Lower leg skin (tissue), 4 donors: ENCODE measurements at places on chromosomes 12 and 14. TPM values are rescaled to one million over a fixed set of nuclear protein-coding genes. Genes with fewer than 3 reads are reported as not detected.

GRCh38 chr12:96401076-96401871 is 1.0 kb upstream of the CDK17 start:
- no peak for DNase-seq

The BTBD6 gene
- 61.9 TPM for total RNA-seq

The SLC24A4 gene
- total RNA-seq, result 0.36 TPM

- DNase-seq, result no peak
Measured at GRCh38 chr14:32460267-32460666, 131.2 kb downstream of the AKAP6 start.

GRCh38 chr14:95533822-95534221 is 1.0 kb upstream of the GLRX5 start:
- no peak for DNase-seq

DNA sequence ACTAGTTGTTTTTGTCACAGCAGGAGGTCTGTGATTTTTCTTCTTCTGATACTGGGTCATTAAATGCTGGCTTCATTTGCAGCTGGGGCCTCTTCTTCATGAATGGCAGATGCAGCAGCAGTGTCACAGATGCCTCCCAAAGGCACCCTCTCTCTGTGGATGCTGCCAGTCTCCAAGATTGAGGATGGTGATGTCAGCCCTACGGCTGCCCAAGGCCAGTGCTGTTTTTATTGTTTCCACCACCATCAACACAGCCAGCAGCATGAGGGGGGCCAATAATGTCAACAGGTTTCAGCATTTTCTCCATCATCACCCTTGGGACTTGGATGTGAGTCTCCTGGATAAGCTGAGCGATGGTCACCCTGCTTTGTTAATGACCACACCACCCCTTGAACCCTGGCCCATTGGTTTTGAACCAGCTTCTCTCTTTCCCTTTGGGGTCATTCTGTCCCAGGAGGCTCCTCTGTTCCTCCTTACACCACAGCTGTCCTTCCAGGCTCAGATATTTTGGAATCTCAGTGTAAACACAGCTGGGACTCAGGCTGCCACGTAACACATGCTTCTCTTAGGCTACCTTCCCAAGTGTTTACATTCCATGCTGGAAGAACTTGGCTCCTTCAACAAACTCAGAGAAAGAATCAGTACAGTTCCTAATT is 151.7 kb upstream of the DDHD1 start:
- DNase-seq, result no peak

GRCh38 chr12:1576410-1577241 is 17.8 kb downstream of the FBXL14 start:
- DNase-seq, result peak; percentile 84

DNA sequence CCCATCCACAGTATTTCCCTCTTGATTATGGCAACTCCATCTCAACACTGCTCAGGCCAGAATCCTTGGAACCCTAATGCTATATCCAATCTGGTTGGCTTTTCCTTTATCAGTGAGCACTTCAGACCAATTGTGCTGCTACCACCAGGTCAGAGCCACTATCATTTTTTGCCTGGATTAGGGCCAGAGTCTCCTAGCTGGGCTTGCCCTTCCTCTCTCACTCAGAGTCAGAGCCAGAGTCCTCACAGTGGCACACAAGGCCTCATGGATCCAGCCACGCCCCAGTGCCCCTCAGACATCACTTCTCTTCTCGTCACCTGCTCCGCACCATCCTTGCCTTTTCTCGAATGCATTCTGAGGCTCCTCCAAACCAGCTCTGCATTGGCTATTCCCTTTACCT is 211.1 kb downstream of the ANO6 start:
- DNase-seq, result no peak

The SLCO1C1 gene
- not detected for total RNA-seq

The SMIM41 gene
- total RNA-seq, result 0.71 TPM

The ASB2 gene
- 2.8 TPM for total RNA-seq
